ENCODE measurements at places on chromosomes 4 and X.

DNA sequence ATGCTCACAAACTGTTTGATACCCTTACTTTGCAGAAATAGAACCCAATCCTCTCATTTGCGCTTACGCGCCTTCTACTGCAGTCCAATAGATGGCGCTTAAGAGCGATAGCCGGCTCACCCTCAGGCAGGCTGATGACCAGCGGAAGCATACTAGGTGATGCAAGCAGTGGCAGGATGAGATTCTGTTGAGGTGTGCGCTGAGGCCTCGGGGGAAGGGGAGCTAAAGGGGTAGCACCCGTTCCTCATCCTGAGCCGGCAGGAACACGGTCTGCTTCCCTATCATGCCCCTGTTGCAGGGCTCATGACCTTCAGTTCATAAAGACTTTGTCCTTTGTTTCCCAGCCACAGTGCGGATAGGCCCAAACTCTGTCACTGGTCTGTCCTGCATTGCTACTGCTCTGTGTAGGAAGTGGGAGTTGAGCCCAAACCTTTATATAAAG lies 628.9 kb downstream of the TLL1 start:
- no peak for DNase-seq

DNA sequence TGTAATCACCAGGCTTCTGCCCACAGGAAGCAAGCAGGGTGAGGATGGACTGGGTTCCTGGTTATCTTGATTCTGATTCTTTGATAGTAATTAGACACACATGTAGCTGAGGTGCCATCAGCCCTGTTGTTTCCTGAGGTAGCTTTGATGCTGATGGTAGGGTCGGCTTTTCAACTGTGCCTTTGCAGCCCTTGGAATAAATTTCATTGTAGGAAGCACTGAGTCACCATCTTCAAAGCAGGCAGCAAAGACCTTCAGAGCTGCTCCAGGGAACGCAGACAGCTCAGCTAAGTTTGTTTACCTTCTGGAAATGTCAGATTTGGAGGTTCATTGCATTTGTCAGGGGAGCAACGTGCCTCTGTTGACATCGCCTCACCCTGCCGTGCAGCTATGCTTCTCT lies 135.4 kb downstream of the ASMT start:
- DNase-seq: no peak

- no peak for DNase-seq
Observed at GRCh38 chrX:100623001-100623400, 13.6 kb downstream of the TSPAN6 start.

DNA sequence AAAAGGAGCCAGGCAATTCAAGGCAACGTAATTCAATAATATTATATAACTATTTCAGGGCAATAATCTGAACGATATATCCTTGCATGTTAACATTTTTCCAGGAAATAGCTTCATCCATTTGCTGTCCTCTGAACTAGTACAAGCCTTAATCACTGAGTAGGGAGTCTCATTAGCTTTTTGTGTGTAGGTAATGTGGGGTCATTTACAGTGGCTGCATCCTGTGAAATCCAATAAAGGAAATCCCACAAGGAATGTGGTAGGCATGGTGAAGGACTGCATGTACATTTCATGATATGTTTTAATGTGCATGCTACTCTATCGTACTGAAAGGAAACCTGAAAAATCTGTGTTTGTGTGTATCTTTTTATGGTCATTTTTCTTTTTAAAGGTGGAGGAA lies 103.5 kb downstream of the SLC4A4 start:
- no peak for DNase-seq

DNA sequence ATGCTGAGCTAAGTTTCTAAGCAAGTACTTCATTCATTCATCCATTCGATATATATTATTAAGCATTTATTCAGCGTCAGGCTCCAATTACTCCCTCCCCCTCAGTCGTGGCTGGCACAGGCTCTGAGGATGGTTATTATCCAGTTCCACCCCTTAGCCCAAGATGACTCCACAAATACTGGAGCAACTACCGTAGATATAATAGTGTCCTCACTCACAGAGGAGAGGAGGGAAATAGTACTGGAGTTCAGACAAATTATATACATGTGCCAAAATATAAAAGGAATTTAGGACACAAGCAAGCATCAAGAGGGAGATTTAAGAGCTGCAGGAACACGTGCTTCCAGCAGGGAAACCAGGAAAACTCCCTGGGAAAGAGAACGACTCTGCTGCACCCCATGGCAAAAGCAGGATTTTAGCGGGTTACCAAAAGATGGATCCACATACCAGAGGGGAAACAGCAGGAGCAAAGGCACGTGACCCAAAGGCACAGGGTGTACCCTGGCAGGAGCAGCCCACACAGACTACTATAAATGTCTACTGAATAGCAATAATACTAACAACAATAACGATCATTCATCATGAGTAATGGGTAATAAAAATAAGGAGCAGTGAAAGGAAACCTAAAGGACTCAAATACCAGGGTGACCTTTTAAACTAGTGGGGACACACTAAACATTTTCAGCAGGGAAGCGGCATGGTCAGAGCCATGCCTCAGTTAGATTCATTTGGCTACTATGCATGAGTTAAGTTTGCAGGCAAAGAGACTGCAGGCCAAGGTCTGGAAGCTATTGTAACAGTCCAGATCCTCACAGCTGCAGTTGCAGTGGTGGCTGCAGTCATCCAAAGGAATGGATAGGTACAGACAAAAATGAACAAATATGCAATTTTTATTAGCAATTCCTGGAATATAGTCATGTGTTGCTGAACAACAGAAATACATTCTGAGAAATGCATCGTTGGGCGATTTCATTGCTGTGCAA lies 153.7 kb downstream of the APBB2 start:
- no peak for DNase-seq

DNA sequence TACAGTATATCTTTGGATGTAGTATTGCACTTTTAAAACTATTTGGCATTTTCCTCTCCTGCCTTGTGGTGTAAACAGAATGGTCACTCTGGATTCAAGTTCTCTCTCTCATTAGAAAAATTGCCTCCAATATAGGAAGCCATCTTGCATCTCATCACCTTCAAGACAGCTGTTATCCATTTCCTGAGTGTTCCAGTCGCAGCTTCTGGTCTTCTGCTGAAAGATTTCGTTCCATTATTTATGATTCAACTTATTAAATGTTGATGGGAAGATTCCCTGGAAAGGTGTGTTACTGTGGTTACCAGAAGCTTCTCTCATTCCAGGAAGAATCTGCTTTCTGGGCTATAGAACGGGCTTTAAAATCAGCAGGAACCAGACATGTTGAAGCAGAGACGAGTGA lies 568.3 kb upstream of the SLIT2 start:
- DNase-seq: no peak

DNA sequence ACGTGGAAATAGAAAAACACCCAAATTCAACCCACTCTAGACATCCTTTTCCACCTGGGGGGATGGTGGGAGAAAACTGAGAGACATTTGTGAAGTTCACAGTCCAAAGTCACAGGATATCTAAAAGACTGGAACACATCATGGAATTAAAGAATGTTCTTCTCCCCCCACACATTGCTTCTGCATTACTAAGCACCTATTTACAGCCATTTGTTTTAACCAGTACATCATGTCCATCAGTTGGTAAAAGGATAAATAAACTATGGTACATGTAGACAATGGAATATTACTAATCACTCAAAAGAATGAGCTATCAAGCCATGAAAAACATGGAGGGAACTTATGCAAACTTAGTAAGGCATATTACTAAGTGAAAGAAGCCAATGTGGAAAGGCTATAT lies 185.5 kb upstream of the ANXA10 start:
- no peak for DNase-seq

GRCh38 chr4:153822316-153822715 lies 33.4 kb upstream of the SFRP2 start:
- no peak for DNase-seq

DNA sequence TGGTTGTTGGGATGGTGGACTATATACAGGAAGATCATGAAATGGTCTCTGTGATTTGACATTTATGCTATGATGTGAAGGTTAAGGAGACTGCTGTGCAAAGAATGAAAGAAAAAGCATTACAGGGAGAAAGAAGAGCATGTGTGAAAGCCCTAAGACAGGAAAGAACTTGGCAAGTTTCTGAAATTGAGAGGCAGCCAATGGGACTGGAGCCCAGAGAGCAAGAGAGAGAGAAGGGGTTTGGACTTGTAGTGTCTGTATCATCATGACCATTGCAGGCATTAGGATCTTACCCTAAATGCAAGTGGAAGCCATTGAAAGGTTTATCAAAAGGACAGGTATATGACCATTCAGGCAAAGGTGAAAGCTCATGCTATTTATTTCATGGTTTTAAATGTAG lies 147.1 kb downstream of the NAA11 start:
- no peak for DNase-seq

GRCh38 chr4:8170341-8170740 lies 11.7 kb upstream of the ABLIM2 start:
- DNase-seq: no peak

- DNase-seq: no peak
Observed at GRCh38 chr4:76265631-76266218, 14.2 kb downstream of the FAM47E start.

DNA sequence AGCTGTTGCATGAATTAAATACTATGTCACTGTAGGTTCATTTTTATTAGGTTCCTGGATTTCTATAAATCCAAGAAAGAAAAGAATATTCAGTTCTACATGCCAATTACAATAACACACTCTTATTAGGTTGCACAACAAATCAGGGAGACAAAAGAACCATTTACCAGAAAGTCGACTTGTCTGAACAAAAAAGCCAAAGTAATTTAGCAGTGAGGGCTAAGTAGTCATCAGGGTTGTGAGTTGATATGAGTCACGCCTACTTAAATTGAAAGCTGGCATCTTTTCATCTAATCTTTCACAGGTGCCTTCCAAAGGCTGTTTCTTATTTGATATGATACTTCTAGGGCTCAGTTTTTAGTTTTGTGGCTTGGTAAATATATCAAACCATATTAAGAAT lies 25.4 kb upstream of the GNRHR start:
- no peak for DNase-seq

- DNase-seq: no peak
Observed at GRCh38 chrX:56281789-56282188, 49.6 kb downstream of the KLF8 start.

DNA sequence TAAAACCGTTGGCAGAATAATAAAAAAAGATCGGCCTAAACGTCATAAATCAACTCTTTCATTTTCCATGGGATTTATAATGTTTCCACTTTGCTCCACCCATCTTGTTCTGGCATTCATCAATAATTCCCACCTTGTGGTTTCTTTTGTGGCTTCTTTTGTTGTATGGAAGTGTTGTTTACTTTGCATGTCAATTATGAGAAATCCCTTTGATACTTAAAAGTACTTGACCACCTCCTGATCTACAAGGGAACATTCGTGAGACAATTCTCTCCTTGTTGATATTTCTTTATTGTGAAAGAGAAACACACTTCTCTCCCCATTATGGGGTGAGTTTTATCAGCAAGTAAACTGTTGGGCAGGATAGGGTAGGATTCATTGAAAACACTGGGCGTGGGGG lies 2.8 kb downstream of the AMELX start:
- no peak for DNase-seq

DNA sequence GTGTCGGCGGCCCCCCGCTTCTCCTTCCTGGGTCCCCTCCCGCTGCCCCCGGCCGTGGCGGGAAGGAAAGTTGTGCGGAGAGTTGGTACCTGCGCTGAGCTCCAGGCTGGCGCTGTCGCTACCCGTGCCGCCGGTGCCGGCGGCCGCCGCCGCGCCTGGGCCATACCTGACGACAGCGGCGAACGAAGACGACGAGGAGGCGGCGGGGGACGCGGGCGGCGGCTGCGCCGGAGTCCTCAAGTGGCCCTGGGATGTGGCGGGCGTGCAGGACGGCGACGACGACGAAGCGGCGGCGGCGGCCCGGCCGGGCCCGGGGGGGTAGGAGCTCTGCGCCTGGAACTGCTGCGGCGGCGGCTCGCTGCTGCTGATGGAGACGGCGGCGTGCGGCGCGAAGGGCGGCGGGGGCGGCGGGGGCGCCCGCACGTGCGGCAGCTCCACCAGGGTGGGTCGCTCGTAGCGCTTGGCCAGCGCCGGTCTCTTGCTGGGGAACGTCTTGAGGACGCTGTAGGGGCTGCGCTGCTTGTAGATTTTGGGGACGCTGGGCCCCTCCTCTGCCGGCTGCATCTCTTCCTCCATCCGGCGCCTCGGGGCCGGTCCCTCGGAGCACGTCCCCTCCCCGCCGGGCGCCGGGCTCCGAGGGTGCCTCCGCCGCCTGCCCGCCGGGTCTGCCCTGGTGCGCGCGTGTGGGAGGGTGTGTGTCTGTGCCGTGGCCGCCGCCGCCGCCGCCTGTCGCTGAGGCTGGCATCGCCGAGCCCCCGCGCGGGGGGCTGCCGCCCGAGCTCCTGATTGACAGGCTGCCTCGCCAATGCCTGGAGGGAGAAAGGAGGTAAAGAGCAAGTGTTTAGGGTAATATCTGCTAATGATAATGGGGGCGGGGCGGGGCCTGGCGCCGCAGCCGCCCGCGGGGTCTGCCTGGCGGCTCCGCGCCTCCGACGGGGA lies 618 bp downstream of the BEND4 start:
- no peak for DNase-seq

DNA sequence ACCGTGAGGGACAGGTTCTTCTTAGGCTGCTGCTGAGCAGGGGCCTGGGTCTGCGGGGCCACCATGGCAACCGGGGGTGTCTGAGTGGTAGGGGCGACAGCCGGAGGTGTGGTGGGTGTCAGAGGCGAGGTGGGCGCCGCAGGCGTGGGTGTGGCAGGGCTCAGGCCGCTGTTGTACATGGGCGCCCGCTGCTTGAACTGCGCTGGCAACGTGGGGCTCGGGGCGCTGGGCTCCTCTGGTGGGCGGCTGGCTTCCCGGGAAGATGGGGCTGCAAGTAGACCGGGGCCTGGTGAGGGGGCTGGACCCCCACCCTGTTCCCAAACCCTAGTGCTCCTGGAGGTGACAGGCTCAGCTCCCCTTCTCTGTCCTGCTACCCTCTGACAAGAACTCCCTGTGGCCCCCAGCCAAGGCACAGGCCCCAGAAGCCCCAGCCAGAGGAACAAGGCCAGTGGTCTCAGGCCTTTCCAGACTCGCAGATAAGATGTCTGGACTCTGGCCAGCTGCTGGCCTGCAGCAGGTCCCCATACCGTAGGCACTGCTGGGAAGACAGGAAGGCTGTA lies 24.8 kb downstream of the NELFA start:
- DNase-seq: no peak

- DNase-seq: no peak
Observed at GRCh38 chr4:119271361-119272085, 50.4 kb downstream of the FABP2 start.

DNA sequence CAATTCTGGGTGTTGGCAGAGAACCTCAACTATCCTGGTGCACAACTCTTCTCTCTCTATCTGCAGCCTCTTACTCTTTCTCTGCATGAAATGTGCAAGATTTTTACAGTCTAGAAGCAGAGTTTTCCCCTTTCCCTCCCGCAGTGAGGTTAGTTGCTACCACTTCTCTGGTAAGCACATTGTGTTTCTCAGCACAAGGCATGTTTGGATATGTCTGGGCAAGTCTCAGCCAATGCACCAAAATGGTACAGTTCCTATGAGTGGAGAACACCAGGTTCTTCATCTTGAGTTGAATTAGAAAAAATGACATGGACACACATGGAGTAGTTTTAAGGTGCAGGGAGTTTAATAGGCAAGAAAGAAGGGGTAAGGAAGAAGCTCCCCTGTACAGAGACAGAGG lies 187.0 kb downstream of the CCNG2 start:
- DNase-seq: no peak

GRCh38 chrX:134659761-134660160 lies 1.5 kb upstream of the PLAC1 start:
- no peak for DNase-seq

- DNase-seq: no peak
Observed at GRCh38 chr4:72744103-72744725, 175.2 kb upstream of the ADAMTS3 start.

- no peak for DNase-seq
Observed at GRCh38 chr4:172061204-172061603, 248.0 kb downstream of the GALNTL6 start.

Measured in stimulated activated CD4-positive, alpha-beta T cell treated with anti-CD3 and anti-CD28 coated beads, Interleukin-1b, Interleukin-23, amount 100 ng/mL, for 24 hours (primary cell).